ENCODE measurements at places on chromosomes 4 and X.

GRCh38 chr4:57333684-57334083, 223.5 kb upstream of the IGFBP7 start:
- no peak for DNase-seq

GRCh38 chrX:101395789-101396188, 5.0 kb downstream of the RPL36A start:
- DNase-seq: no peak

GRCh38 chrX:6980981-6981380, 166.5 kb upstream of the STS start:
- DNase-seq: no peak

DNA sequence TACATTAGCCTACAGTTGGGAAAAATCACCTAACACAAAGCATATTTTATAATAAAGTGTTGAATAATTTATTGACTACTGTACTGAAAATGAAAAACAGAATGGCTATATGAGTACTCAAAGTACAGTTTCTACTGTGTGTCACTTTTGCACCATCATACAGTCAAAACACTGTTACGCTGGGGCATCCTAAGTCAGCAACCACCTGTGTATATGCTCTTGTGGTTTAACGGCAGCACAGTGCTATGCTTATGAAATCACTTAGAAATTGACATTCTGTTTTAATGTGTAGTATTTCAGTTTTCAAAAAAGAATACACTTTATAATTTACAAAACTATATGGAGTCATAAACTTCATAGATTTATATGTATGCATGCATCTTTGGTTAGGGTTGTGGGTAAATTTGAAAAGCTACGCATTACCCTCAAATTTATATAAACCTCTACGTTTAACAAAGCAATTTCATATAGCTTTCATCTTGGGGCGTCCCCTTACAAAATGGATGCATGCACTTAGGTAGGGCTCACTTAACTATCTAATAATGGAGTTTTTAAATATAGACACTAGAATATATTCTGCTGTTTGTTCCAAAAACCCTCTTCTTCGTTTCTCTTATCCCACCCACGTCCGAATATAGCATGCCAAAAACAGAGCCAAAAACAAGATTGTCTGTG, 690 bp upstream of the NEIL3 start:
- DNase-seq: no peak

- no peak for DNase-seq
These were observed 170.4 kb upstream of the BCOR start for GRCh38 chrX:40268188-40268520.

- no peak for DNase-seq
These were observed 87.4 kb upstream of the GK2 start for GRCh38 chr4:79495447-79495846.

DNA sequence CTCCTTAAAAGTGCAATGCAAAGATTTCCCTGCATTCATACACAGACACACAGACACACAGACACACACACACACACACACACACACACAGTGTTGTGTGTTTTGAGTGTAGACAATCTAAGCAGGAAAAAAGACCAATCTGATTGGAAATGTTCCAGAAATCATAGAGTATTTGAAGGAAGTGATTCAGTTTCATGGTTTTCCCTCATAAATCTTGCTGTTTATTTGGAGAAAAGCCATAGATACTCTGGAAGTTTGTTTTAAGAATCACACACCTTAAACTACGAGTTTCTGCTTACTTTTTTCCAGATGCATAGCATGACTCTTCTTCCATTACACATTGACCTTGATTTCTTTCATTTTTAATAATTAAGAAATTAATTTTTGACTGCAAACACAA, 298.5 kb upstream of the BMP3 start:
- no peak for DNase-seq

DNA sequence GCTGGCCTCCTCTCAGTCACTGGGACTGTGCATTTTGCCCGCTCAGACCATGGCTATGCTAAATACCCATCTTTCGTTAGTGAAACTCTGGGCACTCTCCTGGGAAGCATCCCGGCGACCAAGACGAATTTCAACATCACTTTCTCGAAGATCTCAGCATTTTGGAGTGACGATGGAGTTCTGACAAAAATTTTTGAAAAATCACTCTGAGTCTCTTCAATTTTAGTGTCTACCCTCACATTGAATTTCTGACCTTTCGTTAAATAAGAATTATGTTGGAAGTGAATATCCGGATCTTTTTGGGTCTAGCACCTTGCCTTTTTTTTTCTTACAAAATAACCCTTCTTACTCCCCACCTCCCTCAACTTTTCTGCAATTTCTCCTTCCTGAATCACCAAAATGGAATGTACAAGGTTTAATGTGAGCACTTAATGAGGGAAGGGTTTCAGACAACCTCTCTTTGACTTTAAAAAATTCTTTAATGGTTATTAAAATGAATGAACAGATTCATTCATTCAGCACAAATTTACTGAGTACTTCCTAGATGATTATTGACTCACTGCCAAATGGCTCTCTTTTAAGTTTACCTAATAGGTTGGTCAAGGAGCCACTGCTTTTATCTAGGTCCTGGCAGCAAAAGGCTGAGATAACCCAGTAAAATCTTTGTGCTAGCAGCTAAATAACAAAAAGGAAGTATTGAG, 746 bp upstream of the AADAT start:
- DNase-seq: no peak
